ENCODE measurements at places on chromosomes 4 and X.
A peak's percentile ranks its signal among the peaks of the same experiment; 100 is the strongest.

DNA sequence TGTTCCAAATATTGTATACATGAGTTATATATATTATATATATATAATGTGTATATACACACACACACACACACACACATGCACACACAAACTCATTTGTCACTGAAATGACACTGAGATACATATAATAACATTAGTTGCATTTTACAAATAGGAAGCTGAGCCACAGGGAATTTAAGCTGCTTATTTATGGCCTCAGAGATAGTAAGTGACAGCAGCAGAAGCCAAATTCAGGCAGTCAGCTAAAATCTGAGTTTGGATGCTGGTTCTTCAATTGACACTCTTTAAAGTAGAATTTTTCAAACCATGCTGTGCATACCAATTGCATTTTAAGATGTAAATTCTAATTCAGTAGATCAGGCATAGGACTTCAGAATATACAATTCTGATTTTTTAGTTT is 163.3 kb upstream of the CTSO start:
- no peak for DNase-seq

DNA sequence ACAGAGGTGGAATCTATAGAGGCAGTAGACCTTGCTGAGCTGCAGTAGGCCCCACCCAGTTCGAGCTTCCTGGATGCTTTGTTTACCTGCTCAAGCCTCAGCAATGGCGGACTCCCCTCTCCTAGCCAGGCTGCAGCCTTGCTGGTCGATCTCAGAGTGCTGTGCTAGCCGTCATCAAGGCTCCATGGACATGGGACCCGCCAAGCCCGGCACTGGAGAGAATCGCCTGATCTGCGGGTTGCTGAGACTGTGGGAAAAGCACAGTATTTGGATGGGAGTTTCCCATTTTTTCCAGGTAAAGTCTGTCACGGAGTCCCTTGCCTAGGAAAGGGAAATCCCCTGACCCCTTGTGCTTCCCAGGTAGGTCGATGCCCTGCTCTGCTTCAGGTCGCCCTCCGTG is 124.8 kb upstream of the KLF8 start:
- no peak for DNase-seq

DNA sequence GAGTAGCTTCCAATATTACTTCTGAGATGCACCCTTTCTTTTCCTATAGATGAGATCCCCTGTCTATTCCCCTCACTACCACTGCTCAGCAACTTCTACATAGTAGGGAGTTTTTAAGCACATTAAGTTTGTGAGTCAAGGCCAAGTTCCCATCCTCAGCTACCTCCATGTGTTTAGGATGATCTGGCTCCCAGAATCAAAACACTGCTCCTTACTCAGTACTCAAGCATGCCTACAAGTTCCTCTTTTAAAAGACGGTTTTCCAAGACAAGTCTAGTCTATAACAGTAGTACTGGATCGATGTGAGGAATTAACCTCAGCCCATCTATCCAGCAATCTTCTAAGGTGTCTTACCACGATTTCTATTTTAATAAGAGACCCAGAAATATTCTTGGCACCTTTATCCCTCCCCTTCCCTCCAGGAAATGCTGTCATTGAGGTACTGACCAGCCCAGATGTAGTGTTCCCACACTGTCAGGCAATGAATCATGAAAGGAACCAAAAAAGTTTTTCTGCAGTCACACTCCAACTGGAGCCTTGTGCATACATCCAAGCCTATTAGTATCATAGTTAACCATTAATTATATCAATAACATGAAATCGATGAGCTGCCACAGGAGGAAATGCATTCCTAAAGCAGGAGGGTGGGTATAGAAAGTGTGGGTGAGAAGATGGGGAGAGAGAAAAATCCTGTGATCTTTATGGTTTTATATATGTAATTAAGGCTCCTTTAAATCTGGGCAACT is 29.6 kb downstream of the AREG start:
- peak; percentile 22 for DNase-seq

- no peak for DNase-seq
These were observed 144.3 kb upstream of the KLF3 start for GRCh38 chr4:38519666-38520065.

DNA sequence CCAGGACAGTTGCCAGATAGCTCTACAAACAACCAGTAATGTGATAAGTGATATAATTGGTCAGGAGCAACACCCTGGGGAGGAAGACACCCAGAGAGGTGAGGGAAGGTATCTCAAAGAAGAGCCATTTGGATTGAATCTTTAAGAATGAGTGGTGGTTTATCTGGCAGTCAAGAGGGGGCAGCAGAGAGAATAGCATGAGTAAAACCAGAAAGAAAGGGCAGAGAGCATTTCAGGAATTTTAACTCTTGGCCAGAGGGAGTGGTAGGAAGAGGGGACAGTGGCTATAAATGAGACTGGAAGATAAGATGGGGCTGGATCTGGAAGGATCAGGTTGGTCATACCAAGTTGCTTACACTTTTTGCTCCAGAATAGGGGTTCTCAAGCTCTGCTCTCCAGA is 5.9 kb upstream of the SEPTIN6 start:
- no peak for DNase-seq

GRCh38 chr4:110622841-110623717 is at the start of gene PITX2:
TSS of gene PITX2 (minus strand) at chr4:110623077. CDS start at chr4:110622460, 617 bp downstream.
- peak; percentile 76 for DNase-seq

DNA sequence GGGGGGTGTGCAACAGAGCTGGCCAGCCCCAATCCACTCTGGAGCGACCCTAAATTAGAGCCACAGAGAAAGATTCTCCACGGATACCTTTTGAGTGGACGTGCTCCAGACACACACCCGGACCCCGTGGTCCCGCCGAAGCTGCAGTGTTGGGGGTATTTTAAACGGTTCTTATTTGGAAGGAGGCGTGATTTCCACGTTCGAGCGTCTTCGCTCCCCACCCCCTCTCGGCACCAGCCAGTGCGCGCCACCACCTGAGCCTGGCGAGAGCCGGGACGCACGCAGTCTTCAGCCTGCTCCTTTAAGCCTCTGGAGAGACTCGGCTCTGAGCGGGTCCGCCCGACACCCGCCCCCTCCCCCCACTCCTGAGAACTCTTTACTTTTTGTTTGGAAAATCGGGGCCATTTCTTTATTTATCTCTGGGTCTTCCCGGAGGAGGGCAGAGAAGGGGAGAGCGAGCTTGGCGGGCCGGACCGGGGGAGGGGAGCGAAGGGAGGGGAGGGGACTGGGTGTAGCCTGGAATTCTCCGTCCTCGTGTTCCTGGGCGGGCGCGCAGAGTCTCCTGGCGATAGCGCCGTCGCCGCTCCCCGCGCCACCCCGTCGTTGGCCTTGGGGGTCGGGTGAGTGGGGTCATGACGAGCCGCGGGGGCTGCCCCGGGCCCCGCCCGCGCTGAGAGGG is 668 bp upstream of the PTCHD1 start:
- DNase-seq = no peak

DNA sequence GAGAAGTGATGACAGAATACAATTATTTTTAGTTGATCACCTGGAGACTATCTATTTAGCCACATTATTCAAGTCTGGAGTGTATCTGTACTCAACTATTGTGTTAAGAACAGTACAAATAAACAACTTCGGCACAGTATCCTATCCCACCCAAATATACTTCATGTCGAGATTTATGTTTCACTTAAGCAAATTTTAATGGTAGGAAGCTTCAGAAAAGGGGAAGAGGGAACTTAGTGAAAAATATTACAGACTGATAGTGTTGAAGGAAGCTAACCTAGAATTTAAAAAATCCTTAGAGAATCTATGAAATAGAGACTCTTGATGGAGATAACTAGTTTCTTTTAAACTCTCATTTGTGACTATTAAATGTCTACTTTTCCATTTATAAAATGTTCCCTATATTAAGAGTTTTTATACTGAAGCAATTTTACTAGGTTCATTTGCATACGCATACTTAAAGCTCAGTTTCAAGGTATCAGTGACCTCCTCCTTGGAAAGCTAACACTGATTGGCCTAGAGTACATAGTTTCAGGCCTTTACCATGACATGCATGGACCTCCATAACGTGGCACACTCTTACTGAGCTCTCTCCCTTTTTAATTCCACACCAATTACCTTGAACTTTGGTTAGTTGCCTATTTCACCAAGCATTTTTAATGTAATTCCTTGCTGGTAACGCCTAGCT is 197.7 kb downstream of the CAMK2D start:
- DNase-seq = no peak

DNA sequence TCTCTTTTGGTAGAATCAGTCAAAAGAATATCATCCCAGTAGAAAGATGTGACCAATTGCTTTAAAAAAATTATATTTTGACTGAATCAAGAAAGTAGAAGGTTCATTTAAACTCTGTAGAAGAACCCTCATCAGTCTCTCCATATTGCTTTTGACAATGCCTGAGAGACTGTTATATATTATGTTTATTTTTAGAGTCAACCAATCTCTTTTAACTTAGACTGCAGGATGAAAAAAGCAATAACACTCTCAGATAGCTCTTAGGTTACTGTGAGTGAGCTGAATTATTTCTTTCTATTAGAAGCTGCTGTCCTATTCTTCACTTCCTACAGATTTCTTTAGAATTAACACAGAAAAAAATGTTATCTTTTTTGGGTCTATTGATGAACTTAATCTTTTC is 38.1 kb downstream of the GALNTL6 start:
- no peak for DNase-seq

- no peak for DNase-seq
These were observed 161.8 kb downstream of the RAP1GDS1 start for GRCh38 chr4:98423009-98423408.

- DNase-seq = no peak
These were observed 136.6 kb downstream of the ARSF start for GRCh38 chrX:3177851-3178250.

- DNase-seq = no peak
These were observed 12.9 kb downstream of the DCAF8L1 start for GRCh38 chrX:27968352-27968751.

DNA sequence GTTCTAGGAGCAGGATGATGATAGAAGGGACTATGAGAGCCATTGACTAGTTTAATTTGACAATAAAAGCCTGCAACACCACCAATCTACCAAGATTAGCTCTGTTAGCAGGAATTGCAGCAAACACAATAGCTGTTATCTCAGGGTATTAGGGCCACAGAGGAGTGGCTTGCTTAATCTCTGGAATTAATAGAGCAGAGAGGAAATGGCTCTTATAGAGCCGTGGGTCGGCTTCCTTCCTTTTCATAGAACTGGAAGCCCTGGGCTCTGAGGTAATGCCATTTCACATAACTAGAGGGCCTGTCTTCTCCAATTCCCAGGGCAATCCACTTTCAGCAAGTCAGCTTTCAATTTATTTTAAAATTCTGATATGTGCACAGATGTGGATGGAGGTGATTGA is 83.0 kb downstream of the MAMLD1 start:
- DNase-seq = no peak

DNA sequence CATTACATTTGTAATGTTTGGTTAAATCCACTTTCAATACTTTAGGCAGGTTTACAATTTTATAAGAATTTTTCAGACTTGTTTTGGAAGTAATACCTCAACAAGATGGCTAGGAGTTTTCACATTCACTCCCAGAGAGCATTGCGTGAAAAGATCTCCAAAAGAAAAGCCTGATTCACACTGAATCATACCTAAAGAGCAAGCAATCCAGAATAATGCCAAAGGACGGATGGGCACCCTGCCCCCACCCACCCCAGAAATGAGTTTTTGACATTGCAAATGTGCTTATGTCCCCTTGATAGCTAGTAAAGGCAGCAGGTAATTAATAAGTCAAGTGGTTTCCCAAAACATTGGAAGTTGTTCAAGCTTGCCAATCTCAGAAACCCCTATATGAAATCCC is 557.7 kb upstream of the TENM3 start:
- DNase-seq = peak; percentile 51

GRCh38 chr4:42906891-42907759 is 14.6 kb downstream of the GRXCR1 start:
- peak; percentile 41 for DNase-seq

GRCh38 chr4:3671571-3672464 is 94.4 kb upstream of the ADRA2C start:
- no peak for DNase-seq
